ENCODE measurements at places on chromosomes 5 and 9.
A peak's percentile ranks its signal among the peaks of the same experiment; 100 is the strongest.

- DNase-seq = no peak
Observed at GRCh38 chr5:124544366-124545055, 201.9 kb downstream of the ZNF608 start.

DNA sequence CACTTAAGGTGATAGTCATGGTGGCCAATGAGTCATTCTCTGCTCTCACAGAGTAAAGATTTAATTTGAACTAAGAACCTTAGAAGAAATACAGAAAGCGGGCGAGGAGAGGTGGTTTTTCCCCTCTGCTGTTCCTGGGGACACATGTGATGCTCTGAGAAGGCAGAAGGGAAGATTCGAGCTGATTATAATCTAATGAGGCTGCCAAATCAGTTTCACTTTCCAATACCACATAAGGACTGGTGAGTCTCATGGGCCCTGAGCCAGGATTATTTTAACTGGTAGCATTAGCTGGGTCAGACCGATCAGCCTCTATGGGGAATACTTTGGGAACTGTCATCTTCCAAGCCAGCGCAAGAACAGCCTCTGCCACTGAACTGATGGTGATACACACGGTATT, 116.5 kb downstream of the SLC1A3 start:
- no peak for DNase-seq

DNA sequence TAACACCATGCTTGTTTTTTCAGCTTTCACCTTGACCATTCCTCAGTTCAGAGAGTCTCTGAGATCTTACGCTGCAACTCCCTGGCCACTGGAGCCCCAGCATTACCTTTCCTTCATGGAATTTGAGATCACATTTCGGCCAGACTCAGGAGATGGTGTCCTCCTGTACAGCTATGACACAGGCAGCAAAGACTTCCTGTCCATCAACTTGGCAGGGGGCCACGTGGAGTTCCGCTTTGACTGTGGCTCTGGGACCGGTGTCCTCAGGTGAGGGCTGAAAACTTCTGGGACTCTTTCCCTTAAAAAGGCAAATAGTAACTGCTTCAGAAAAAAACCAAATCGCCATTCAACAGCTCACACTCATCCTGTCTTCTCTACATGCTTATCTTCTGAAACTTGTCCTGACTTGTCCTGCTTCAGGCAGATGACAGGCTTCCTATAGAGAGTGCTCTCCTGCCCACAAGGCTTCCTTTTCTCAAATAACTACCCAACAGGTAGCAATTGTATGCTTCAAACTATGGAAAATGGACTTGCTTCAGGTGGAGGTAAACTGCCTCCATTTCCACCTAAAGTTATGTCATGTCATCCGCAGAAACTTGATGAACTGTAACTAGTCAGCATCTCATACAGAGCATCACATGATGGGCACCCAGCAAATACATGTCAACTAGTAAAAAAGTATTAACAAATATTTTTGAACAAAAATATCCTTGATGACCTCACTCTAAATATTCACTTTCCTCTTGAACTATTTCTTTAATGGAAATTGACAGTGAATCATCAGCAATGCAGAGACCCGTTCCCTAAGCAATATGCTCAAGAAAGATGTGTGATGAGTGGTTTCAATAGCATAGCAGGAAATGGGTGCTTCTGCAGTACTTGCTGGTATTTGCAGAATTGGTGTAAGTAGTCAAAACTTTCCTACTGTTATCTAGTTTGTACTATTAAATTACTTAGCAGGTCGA, 129.2 kb downstream of the LIFR start:
- no peak for DNase-seq

DNA sequence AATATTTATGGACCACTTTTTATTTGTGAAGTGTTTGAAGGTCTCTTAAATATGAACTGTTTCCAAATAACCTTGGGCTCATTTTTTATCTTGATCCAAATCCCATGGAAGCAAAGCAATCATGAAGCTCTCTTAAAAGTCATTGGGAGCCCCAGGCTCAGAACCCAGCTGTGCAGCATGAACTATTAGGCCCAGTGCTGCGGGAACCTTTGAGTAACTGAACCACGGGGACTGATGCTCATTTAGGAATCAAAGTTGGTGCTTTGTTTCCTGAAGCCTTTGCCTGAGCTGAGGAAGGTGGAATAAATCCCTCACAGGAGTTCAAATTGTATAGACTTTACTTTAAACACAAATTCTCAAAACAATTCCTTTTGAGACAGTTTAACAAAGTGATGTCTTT, 27.8 kb downstream of the MAT2B start:
- no peak for DNase-seq

DNA sequence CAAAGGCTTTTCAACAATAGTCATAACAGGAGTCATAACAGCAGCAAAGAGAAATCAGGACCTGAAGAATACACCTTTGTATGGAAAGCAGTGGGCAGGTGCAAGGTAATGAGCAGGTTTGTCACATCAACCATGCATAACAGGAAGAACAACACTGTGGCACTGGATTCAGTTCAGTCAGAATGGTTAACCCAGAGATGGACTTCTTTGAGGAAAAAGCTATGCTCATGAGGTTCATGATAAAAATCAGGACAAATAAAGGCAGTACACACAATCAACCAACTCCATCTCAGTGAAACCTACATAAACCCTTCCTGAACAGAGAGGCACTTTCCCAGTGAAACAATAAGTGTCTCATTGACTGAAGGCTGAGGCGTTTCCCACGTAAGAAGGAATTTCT, 27.0 kb downstream of the ABITRAM start:
- no peak for DNase-seq

DNA sequence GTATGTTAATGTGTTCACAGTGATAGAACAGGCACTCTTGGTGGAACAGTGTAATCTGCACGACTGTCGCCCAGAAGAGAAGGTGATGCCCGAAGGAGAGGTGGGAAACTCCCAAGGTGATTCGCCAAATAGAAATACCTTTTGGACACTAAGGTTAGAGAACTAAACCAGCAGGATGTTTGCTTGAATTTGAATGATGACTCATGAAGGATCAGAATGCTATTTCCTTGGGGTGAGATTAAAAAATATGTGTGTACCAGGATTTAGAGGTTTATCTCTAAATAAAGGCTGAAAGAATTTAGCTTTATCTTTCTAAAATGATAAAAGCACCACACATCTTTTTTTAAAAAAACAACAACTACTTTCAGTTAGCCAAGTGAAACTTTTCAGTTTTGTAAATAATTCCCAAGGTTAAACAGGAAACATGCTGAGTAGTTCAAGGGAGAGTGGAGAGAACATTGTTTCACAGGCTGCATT, 297.4 kb upstream of the TAS2R1 start:
- no peak for DNase-seq

GRCh38 chr5:80246995-80247729, 8.7 kb downstream of the SERINC5 start:
- peak; percentile 66 for DNase-seq

DNA sequence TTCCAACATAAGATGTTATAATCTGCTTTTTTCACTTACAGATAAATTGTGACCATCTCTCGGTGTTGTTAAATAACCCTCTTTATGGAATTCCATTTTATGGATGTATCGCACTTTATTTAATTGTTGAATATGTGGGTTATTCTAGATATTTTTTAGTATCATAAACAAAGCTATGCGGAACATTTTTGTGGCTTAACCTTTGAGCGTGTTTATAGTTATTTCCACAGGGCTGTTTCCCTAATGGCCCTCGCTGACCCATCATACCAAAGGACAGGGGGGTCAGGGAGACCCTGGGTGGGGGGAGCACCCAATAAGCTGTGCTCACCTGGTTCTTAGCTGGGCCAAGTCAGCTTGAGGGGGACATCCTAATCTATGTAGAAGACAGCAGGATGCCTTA, 65.3 kb downstream of the NDST1 start:
- no peak for DNase-seq

DNA sequence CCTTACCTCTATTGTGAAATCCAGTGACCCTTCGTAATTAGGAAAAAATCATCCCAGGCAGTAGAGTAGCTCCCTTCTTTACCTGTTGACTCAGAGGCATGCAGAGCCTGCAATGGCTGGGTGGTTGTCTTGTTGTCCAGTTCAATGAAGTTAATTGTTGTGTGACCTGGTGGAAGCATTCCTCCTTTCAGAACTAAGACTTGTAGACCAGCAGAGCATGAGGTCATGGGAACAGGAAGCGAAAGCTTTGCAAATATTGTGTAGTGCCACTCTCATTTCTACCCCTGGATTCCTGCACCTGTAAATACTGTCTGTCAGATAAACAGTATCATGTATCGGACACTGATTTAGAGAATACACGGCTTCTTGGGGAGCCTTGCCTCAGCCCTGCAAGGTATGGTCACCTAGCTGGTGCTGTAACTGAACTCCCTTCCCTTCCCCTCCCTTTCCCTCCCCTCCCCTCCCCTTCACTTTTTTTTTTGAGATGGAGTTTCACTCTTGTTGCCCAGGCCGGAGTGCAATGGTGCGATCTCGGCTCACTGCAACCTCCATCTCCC, 5.7 kb upstream of the PRXL2C start:
- no peak for DNase-seq

GRCh38 chr9:68545033-68545705, 4.5 kb upstream of the TMEM252 start:
- no peak for DNase-seq

DNA sequence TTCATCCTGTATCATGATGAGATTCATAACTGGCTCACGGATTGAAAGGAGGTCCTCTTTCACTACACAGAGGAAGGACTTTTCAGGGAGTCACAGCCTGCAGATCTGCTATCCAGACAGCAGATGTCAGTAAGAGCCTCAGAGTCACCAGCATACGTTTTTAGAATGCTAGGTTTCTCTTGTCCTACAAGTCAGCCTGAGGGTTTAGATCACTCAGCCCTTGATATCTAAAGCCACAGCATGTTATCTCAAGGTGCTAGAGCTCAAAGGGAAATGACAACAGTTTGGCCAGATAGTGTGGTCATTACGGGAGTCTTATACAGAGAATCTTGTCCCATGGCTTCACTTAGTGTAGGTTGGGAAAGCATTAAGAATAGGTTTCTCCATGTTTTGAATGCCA, 30.9 kb upstream of the SLC46A2 start:
- no peak for DNase-seq

GRCh38 chr5:35900972-35901695, 37.3 kb downstream of the CAPSL start:
- no peak for DNase-seq

DNA sequence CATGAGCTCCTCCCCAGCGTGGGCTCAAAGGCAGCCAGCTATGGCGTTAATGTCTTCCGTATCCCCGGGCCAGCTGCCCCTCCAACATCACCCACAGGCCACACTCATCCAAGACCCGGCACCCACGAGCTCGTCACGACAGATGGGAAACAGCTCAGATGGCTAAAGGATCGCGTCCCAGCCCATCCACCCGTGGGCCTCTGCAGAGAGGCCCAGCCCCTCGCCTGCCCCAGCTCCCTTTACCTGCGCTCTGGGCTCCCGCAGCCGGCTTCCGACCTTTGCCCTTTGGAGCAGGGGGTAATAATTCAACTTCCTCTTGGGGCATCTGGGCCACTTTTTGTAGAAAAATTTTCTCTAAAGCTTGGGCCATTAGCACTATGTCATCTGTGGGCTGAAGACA, 16.5 kb downstream of the BRD3 start:
- DNase-seq = no peak

GRCh38 chr5:177103523-177104253, 17.0 kb downstream of the FGFR4 start:
- no peak for DNase-seq

DNA sequence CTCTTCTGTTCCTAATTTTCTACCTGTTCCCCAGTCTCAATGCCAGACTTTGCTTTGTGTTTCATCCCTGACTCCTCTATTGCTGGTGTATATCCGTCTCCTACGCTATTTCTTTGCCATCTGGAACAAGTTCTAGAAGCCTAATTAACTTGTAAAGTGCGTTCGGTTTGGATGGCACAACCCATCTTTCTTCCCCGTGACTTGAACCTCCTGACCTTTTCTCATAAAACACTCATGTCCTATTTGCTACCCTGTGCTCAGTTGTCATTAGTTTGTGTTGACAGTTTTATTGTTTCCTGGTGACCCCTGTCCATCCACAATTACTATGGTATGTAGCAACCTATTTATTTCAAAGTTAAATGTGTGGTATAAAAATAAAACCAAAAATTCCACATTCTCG, 323.5 kb downstream of the TLE4 start:
- DNase-seq = no peak

- peak; percentile 14 for DNase-seq
Observed at GRCh38 chr9:113309204-113309813, 6.1 kb upstream of the RNF183 start.

DNA sequence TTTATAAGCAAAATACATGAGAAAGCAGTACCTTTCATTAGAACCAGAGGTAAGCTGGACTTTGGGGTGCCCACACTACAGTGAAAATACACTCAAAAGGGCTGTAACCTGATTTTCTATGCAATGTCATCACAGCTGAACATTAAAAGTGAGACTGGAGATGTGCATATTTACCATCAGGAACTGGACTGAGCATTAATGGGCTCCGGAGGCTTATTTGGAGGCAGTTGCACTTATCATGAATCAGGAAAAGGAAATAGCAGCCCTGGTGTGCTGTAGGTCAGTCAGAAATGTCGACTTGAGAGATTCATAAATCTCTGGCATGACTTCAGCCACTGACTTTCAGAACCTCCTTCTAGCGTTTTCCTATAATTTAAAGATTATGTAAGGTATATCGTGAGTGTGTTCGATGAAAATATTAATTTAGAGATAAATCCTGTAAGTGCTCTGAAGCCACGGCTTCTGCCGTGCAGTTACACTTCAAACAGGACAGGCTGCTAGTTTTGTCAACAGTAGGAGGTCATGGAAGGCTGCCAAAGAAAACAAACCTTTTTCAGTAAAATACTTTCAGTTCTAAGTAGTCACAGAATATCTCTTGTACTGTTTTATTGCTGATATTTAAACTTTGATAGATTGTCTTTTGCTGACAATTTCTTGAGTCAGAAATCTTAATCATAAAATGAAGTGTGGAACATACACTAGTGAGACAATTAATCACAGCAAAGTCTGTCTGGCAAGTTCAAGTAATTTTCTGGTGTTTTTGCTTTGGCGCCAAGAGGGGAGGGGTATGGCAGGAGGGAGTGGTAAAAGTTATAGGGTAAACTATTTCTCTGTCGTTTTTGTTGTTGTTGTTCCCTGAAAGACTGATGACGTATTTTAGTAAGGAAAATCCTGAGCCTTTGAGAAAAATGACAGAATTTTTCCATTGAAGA, 939.7 kb downstream of the NR2F1-AS1 start:
- DNase-seq = peak; percentile 60

- no peak for DNase-seq
Observed at GRCh38 chr5:74516211-74516636, 124.3 kb downstream of the ENC1 start.

- no peak for DNase-seq
Observed at GRCh38 chr5:77751328-77752023, 24.7 kb downstream of the TBCA start.

DNA sequence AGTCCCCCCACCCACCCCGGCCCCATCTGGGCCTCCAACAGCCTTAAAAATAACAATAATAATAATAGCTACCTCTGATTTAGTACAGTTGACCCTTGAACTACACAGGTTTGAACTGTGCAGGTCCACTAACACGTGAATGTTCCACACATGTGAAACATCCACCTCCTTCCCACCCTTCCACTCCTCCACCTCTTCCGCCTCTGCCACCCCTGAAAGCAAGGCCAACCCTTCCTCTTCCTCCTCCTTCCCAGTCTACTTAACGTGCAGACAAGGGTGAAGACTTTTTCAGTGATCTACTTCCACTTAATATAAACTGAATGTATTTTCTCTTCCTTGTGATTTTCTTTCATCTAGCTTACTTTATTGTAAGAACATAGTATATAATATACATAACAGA, 10.8 kb downstream of the PDGFRB start:
- DNase-seq = no peak

- DNase-seq = no peak
Observed at GRCh38 chr9:6611865-6612264, 33.7 kb downstream of the GLDC start.

GRCh38 chr5:134539732-134540131, 14.3 kb downstream of the JADE2 start:
- DNase-seq = no peak

All from skin of body (tissue), 3 donors.